ENCODE measurements at places on chromosomes 4 and X.

DNA sequence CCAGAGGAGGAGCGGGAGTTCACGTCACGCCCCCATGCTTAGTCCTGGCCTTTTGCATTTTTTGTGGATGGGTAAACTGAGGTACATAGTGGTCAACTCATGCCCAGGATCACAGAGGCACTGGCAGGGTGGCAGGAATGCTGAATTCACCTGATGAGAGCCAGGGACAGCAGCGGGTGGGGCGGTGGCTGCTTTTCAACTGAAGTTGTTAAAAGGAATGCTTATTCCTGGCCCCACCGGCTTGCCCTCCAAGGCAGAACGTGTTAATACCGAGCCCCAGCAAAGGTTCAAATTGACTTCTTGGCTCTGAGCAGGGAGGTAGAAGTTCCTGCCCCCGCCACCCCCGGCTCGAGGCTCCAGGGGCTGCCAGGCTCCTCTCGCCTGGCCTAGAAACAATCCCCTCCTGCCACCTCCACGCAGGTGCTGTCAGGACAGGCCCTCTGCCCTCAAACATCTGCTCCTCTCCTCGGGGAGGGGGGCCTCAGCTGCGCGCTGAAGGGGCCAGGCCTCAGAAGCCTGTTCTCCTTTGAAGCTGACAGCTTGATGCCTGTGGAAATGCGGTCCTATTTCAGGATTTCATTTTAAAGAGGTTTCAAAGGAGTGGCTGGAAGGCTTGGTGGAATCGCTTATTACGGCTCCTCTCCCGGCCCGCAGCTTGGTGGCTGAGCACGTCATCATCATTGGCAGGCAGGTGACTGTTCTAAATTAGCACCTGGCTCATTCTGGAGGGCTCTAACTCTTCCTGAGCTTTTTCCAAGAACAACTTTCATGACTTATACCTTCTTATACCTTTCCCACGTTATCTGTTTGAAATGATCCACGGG, 93.0 kb downstream of the PHKA2 start:
- DNase-seq, result no peak

DNA sequence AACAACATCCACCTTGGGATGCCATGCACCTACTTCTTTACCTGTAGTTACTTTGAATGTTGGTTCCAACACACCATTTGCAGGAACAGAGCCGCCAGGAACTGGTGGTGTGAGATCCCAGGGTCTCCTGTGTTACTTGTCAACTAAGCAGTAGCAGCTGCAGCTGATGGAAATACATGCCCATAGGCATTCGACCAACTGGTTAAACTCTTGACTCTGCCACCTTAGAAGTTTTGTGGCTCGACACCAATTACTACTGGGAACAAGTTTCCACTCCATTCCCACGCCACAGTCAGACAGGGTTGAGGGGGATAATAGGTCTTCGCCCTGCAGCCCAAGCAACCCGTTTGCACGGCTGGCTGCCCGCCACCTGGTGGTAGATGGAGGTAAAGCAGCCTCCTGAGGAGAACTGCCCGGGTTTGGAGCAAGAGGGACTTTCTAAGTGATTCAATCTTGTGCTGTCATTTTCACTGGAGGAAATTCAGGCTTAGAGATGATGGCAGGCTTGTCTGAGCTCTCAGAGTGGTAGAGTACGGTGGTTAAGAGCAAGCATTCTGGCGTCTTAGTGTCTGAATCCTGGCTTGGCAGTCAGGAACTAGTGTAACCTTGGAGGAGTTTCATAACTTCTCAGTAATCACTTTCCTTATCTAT, 119.1 kb upstream of the TRIM2 start:
- DNase-seq, result peak; percentile 51

GRCh38 chr4:121784975-121785374, 16.1 kb upstream of the EXOSC9 start:
- DNase-seq, result peak; percentile 99

- DNase-seq, result peak; percentile 13
Observed at GRCh38 chr4:183445097-183445428, 627 bp downstream of the CDKN2AIP start.

DNA sequence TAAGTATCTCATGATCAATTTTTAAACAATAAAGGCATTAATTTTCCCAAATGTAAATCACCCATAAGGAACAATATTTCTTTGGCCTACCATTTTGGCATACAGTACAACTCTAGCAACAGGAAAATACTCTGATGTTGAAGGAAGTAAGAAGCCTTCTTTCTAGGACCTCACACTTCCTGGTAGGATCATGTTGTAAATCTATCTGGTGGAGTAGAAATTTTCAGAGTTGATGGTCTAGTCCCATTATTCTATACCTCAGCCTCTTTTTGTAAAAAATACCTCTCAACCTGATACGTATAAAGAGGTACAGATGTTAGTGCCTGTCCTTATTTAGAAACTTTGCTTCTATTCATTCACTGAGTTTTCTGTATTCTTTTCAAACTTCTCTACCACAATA, 40.2 kb upstream of the GRID2 start:
- DNase-seq, result no peak

- DNase-seq, result peak; percentile 38
Observed at GRCh38 chr4:177367336-177367735, 57.7 kb downstream of the NEIL3 start.

- no peak for DNase-seq
Observed at GRCh38 chr4:139809757-139810140, 144.1 kb downstream of the MGST2 start.

Data from AG10803 (cell line).